Activated CD4-positive, CD25-positive, alpha-beta regulatory T cell (primary cell): ENCODE measurements at places on chromosomes 5 and 9.

DNA sequence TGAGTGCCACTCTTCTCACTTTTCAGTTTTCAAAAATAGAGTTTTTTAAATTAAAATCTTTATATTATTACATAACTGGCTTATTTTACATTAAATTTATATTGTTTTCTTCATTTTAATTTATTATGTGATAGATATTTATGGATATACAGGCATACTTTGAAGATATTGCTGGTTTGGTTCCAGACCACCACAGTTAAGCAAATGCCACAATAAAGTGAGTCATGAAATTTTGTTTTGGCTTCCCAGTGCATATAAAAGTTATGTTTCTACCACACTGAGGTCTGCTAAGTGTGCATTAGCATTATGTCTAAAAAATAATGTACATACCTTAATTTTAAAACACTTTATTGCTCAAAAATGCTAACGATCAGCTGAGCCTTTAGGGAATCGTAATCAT, 47.4 kb downstream of the NDUFS4 start:
- no peak for DNase-seq

DNA sequence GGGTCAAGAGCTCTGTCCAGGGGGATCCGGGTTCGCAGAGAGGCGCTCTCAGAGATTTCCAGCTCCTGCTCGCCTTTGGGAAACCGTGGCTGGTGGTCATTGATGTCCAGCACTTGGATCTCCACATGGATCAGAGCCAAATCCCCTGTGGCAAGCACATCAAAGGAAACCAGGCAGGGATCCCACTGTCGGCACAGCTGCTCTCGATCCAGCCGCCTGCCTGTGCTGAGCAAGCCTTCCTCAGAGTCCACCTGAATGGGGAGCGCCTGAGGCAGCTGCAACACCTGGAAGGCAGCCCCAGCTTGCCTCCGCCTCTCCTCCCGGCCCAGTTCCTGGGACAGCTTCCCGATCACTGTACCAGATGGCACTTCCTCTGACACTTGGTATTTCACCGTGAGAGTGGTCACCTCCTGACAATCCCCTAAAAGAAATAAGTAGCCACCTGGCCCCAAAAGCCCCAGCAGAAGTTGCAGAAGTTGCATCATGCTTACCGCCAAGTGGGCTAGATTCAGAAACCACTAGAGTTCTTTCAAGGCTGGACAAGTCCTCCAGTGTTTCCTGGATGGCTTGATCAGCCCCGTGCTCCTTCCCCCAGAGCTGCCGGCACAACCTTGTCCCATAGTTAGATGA, 520 bp downstream of the PCDH12 start:
- DNase-seq: no peak

DNA sequence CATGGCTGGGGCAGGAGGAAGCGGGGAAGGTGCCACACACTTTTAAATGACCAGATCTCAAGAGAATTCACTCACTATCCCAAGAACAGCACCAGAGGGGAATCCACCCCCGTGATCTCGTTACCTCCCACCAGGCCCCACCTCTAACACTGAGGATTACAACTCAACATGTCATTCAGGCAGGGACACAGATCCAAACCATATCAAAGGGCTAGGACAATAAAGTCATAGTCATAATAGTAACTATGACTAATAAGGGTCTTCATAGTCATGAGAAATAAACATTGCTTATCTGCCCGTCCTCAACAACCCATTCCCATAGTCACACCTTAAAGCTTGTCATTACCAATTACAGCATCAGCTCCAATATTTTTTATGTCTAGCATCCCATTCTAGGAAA, 65.3 kb upstream of the SMC2 start:
- DNase-seq: no peak

DNA sequence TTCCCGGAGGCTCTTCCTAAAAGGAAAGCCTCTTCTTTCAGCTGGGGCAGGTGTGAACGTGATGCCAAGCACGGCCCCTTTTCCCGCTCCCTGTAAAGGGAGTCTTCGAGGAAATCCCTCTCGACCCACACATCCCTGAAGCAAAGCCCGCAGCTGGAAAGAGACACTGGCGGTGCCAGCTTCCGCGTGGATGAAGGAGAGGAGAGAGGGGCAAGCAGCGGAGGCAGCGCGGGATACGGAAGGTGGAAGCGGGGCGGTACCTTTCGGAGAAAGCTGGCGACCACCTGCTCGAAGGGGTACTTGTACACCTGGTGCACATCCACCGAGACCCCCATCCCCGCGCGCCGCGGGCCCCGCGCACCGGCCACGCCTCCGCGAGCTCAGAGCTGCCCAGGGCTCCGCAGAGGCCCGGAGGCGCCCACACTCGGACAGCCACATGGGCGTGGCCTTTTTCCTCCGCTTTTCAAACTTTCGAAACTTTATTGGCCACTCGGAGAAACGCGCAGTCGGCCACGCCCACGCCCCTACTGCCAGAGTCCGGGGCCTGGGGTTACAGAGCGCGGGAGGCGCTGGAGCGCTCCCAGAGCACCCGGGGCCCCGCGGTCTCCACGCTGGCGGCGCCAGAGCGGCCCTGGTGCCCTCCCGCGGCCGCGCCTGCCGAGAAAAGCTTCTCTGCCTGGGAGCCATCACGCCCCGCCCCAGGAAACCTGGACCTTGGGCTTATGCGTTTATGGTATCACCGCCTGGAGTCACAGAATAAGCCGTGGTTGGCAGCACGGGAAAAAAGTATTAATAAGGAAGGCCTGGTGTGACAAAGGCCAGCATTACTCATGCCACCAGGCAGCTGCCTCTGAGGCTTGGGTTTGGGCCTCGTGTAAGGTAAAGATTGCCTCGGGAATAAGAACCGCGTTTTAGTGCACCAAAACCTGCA, at the start of gene PRELID2:
Gene PRELID2 (minus strand): TSS at position 426 of the 931 bp plus-strand sequence. CDS start 91 bp downstream, at position 335.
- peak; percentile 3 for DNase-seq

GRCh38 chr5:13643734-13644133, 300.8 kb downstream of the DNAH5 start:
- no peak for DNase-seq

- no peak for DNase-seq
These were observed 48.0 kb downstream of the IPO11 start for GRCh38 chr5:62460578-62460983.

- DNase-seq: no peak
These were observed 42.5 kb downstream of the TMEM174 start for GRCh38 chr5:73215531-73215890.

DNA sequence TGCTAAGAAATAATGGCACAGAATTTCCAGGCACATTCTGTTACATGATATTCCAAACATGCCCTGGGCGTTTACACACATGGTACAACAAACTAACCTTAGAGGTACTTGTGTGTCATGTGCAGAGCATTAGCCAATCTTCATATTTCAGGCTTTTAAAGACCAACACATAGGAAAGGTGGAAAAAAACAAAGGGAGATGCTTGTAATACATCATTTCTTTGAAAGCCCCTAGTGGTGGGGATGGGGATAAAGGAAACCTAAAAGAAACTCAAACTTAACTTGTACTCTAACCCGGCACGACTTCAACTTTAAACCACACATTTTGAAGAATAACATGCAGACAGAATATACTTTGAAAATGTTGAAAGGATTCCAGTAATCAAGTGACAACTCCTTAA, 133.6 kb downstream of the PTPRD start:
- DNase-seq: no peak
